ENCODE measurements at places on chromosomes 3 and 15.

GRCh38 chr3:15647611-15648167 is 46.1 kb downstream of the BTD start:
- DNase-seq, result no peak

DNA sequence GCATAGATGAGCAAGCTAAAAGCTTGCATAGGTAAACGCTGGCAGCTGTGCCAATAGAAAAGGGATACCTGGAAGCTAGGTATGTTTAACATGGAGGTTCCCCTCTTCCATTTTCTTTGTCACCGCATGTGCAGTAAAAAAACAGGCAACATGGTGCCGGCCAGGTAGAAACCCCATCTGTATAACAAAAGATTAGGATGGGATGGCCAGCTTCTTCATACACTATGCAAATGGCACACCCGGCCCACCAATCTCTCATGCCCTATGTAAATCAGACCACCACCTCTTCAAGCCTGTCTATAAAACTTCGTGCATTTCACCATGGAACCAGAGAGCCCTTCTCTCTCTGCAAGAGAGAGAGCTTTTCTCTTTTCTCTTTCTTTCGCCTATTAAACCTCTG is 224.3 kb upstream of the P2RY1 start:
- DNase-seq, result no peak

DNA sequence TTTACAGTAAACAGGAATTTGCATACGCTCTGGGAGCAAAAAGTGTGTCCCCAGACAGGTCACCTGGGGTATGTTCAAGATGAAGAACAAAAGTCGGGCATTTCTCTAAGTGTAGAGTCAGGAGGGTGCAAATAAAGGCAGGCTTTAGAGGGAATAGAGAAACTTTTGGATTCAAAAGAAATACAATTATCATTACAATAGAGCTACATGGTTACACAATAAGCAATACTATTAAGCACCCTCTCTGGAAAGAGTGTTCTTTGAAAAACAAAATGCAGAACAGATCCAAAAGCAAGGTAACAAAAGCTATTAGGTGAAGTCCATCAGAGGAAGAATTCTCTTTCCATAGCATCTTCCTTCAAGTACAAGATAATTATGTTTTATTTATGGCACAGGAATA is 679.7 kb downstream of the FHIT start:
- no peak for DNase-seq

GRCh38 chr3:133040696-133041523 is 2.7 kb downstream of the TMEM108 start:
- DNase-seq, result peak; percentile 73

DNA sequence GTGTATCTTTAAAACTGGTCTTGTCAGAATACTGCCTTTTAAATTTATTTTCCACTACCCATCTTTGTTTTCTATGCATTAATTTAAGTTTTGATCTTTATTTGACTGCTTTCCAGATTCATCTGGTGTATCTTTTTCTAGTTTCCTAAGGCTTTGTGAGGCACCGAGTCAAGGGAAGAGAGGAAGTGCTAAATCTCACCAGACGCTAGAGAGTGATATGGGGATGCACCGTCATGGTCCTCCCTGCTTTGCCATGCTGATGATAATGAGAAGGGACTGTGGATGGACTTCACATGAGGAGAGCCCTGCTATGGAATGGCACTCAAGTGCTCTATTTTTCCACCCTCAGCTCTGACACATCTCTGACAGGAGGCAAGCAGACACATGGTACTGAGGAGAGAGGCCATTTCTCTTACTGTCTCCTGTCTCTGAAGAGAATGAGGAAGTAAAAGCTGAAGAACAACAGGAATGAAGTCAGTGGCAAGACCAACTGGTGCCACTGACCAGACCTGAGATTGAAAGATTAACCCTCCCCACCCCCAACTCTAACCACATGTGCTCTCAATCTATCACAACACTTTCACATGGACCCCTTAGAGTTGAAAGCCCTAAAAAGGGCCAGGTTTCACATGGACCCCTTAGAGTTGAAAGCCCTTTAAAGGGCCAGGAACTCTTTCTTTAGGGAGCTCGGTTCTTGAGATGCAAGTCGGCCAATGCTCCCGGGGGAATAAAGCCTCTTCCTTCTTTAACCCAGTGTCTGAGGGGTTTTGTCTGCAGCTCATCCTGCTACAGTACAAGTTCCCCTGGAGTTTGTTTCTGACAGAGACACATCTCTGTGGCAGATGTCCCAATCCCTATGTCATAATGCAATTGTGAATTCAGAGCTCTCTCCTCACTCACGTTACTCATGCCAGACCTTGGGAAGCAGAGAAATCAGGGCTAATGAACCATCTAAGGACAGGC is at the start of gene IQCF2:
Gene IQCF2 (plus strand): TSS at position 913 of the 963 bp plus-strand sequence. CDS start 52 bp downstream, outside the sequence.
- no peak for DNase-seq

- no peak for DNase-seq
These were observed 1.2 kb downstream of the MEX3B start for GRCh38 chr15:82044373-82045178.

- DNase-seq, result no peak
These were observed 2.1 kb downstream of the CHAC1 start for GRCh38 chr15:40955141-40955903.

DNA sequence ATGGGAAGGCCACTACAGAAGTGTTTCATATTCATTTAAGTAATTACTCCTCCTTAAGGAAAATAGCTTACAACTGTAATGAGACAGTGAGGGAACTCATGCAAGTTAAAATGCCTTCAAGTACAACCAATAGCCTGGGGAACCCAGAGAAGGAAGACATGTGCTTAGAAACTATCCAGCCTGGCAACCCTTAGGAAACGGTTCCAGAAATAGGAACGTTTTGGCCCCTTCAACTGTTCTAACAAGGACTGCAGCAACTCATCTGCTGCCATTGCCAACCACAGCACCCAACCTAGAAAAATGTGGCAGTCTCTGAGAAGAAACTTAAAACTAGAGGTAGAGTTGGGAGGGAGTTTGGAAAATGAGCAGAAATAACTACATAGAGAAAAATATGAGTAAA is 147.5 kb upstream of the STRIT1 start:
- no peak for DNase-seq

GRCh38 chr3:105915524-105915923 is 46.7 kb upstream of the CBLB start:
- DNase-seq, result no peak

GRCh38 chr3:87627316-87627715 is 350.9 kb upstream of the POU1F1 start:
- DNase-seq, result no peak

- DNase-seq, result no peak
These were observed 8.9 kb upstream of the GABRB3 start for GRCh38 chr15:26781816-26782215.

DNA sequence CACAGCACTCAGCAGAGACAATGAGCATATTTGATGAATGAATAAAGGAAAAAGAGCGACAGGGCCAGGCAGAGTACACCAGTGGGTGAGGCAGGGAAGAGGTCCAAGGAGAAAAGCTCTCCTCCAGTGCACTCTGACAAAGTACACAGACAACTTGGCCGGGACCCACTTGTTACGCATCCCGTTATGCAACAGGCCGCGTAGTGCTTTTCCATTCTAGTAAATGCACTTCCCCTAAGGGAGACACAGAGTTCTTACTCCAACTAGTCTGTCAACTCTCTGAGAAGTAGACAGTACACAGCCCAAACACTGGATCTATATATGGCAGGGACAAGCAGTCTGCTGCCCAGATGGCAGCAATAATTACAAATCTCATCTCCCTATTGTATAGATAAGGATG is 18.5 kb downstream of the LARP6 start:
- DNase-seq, result no peak

- no peak for DNase-seq
These were observed 66.6 kb upstream of the ARL8B start for GRCh38 chr3:5055357-5056110.

DNA sequence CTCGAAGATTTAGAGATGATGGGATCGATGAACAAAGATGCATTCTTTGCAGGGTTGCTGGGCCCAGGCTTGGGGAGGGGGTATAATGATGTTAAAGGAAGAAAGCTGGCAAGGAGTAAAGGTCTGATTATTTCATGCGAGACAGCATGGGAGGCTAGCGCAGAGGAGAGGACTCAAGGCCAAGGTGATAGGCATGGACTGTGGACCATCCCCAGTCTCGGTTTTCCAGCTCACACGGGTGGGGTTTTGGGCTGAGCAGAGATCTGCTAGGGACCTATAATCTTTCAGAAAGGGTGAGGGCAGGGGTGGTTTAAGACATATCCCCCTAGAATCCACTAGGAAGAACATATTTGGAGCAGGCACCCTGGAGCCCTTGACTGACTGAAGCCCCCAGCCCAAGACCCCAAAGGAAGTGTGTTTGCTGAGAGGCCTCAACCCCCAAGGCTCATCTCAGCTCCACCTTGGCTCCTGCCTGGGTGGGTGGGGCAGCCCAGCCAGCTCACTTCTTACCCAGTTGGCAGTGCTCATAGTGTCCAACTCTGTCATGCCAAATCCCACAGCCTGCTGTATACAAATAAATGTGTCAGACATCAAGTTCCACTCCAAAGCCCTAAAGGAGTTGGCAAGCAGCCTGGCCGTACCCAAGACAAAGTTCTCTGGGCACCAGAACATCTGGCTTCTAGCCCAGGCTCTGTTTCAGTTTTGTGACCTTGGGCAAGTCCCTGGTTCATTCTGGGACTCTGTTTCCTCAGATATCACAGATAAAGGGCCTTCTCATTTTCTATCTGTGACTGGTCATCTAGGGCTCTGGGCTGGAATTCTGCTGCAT is 17.9 kb downstream of the ACSBG1 start:
- DNase-seq, result peak; percentile 71

- DNase-seq, result no peak
These were observed 18.8 kb upstream of the SUSD5 start for GRCh38 chr3:33237439-33237838.

- DNase-seq, result no peak
These were observed 27.5 kb downstream of the NBEAL2 start for GRCh38 chr3:47007001-47007400.

Measured in anterior cingulate cortex (tissue), 58 donors.